ENCODE measurements at places on chromosomes 2 and 18.
A peak's percentile ranks its signal among the peaks of the same experiment; 100 is the strongest.

GRCh38 chr2:224611938-224612337, 26.8 kb upstream of the CUL3 start:
- DNase-seq = no peak

DNA sequence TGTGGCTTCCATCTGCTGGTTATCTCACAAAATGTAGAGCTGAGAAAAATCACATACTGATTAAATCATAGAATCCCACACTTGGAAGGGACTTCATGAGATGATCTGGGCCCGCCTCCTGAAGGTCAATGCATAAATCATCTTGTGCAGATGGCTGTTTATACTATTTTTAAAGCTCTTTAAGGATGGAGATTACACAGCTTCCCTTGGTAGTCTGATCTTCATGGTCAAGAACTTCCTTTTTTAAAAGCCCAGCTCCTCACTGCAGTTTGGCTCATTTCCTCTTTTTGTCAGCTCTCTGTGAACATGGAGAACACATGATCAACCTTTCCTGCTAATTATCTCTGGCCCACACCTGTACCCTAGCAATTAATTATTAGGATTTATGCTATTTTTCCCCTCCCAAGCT, 25.9 kb downstream of the GCG start:
- no peak for DNase-seq

- no peak for DNase-seq
These were observed 969.1 kb upstream of the CDH2 start for GRCh38 chr18:29146068-29146467.

- no peak for DNase-seq
These were observed 67.7 kb downstream of the REL start for GRCh38 chr2:60948926-60949579.

DNA sequence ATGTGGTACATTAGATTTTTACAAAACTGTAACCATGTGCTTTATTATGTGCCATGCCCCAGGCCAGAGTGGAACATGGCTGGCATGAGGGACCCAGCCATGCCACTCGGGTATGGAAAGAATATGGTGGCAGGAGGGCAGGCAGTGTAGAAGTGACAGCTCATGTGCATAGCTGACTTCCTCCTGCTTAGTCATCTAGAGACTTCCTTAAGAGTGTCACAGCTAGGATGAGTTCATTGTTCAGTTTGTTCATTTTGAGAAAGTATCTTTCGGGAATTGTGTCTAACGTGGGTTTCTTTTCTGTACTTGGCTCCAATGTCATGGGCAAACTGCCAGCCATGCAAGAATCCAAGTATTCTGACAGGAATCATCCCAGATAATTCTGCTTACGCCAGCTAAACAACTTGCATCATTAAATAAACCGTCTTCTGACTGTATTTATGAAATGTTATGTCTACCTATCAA, 94.3 kb upstream of the ITGB6 start:
- no peak for DNase-seq

DNA sequence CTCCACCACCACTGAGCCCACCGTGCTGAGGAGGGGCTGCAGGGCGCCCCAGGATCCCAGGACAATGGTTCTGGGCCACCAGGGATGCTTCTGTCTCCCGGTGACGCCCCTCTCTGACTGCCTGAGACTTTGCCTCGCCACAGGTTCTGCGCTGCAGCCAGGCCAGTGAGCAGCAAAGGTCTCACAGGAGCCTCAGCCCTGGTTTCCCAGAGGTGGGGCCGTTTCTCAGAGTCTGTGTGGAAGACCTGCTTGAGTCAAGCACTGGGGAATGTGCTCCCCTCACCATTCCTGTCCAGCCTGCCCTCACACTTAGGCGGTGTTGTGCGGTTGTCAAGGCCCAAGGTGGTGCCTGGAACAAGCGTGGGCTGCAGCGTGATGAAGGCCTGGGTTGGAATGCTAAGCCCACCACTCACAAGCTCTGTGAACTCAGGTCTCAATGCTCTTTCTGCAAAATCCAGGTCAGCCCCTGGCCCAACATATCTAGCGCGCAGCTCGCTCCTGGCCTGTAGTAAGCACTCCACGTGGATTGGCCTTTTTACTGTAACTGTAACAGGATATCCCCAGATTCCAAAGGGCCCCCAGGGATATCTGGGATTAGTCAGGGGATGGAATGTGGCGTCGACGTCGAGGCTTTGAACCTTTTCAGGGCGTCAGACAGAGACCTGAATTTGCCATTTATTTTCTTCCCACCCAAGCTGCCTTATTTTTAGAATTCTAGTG, 47.6 kb downstream of the PLB1 start:
- no peak for DNase-seq

DNA sequence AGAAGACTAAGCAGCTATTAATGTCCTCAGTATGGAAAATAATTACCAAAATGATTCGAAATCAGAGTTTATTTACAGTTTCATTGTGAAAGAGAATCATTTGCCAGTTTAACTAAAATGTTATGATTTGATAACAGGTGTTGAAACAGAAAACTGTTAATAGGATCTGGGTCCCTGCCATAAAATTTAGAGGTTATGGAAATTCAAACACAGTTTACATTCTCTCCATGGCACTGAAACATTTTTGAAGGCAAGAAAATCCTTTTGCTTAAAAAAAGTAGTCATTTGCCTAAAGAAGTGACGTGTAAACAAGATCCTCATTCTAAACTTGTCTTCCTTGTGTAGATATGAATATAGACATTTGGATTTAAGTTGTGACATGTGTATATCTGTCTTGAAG, 743.8 kb downstream of the SLC4A3 start:
- DNase-seq = no peak

GRCh38 chr2:217108086-217108485, 248.2 kb upstream of the TNP1 start:
- DNase-seq = no peak

DNA sequence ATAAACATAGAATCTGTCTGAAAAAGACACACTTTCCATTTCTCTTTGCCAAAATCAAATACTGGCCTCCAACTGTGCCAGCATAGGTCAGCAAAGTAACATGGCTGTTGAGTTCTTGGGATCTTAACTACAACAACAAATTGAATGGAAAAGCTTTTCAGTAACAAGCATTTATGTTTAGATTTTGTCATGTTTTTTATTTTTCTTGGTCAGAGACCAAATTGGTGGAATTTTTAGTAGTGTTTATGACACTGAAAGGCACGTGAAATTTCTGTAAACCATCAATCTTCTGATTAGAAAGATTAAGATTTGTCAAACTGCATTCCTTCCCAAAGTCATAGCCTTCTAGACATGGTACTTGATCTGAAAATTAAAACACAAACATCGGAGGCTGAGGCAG, 77.6 kb downstream of the PDE1A start:
- DNase-seq = no peak

GRCh38 chr2:239938651-239939486, 86.3 kb downstream of the NDUFA10 start:
- peak; percentile 11 for DNase-seq

- DNase-seq = no peak
These were observed 93.7 kb downstream of the TPGS2 start for GRCh38 chr18:36735130-36735529.

GRCh38 chr18:48152549-48152948, 222.1 kb upstream of the SMAD2 start:
- peak; percentile 57 for DNase-seq

DNA sequence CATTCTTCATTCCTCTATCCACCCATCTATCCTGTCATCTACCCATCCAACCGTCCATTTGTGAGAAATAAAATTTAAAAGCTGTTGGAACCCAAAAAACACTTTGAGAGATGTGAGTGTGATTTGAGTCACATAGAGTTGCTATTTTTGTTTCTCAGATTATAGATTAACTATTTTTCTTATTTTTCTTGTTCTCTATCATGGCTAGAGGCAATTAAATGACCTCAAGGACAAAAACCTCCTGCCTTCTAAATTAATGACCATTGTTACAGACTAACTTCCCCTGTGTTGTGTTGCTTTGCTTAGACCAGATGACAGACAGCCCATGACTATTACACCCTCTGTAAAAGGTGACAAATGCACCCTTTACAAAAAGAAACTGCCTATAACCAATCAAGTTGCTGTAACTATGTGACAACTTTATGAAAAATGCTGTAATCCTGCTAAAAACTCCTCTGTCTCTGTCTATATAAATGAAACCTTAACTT, 207.9 kb upstream of the CXCR4 start:
- DNase-seq = no peak

DNA sequence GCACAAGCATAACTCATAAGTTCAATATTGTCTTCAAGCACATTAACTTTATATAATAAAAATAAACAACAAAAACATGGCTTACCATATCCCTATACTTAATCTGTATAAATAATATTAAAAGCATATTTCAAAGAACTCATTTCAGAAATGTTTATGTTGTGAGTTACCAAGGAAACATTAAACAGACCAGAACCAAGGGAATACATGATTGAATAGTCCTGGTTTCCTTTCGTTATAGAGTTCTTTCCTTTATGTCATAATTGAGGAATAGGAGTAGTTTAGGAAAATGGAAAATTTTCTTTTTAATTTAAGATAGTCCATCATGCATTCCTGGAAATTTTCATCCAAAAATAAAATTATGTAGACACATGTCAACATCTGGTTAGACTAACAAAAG, 343.0 kb downstream of the ERBB4 start:
- DNase-seq = no peak

- DNase-seq = no peak
These were observed 21.2 kb downstream of the GORASP2 start for GRCh38 chr2:170950221-170950761.

DNA sequence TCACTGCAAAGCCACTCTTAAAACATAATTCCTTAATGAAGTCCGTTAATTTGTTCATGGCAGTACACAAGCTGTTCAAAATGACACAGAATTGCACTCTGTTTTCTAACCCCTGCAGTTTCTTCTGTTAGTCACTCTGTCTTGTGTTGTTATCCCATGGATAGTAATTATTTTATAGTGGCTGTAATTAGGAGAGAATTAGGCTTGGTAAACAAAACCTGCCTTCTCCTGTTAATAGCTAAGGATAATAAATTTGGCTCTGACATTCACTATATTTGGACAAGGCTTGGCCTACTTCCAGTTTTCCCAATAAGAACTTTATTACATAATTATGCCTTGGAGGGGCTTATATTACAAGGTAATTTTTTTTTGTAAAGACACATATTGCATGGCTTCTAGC, 330.3 kb upstream of the FIGN start:
- no peak for DNase-seq

DNA sequence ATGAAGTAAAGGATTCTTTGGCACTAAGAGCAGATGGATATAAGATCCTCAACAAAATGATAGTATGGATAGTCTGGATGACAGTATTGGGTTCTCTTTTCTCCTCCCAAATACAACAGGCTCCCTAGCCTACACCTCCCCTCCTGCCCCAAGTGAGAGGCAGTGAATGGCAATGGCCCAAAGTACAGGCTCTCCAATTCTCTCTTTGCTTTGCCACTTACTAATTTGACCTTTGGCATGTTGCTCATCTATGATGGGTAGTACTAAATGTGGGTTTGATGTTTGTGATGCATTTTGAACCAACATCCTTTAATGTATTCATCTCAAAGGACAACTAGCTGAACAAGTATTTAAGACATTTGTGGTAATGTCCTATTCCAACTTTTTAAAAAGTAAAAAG, 65.9 kb downstream of the EIF5B start:
- no peak for DNase-seq

DNA sequence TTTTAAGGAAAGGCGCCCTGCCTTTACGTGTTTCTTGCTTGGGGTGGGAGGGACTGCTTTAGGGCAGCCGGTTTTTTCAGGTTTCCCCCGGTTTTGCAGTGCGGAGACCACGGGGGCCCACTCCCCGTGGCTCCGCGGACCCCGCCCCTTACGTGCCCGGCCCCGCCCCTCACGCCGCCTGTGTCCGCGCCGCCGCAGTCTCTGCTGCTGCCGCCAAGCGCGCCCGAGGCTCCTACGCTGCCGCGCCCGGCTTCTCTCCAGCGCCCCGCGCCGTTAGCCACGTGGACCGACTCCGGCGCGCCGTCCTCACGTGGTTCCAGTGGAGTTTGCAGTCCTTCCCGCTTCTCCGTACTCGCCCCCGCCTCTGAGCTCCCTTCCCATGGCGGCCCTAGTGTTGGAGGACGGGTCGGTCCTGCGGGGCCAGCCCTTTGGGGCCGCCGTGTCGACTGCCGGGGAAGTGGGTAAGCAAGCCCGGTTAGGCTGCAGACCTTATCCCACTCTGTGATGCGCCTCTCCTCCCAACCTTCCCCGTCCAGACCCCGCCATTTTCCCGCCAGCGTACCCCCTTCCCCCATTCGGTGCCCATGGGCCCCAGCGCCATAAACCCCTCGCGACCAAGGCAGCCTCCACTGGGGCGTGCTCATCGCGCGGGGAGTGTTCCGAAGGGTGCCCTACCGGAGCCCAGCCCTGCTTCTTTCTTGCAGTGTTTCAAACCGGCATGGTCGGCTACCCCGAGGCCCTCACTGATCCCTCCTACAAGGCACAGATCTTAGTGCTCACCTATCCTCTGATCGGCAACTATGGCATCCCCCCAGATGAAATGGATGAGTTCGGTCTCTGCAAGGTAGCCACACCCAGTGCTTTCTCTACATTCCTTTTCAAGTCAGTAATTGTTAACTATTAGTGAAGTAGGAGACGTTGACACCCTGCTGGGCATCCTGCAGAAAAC, at the start of gene CAD:
CAD (plus strand) TSS at position 197 of the 949 bp plus-strand sequence; CDS start at position 380, 183 bp downstream.
- peak; percentile 92 for DNase-seq

GRCh38 chr2:112143150-112143549, 5.0 kb downstream of the FBLN7 start:
- DNase-seq = no peak

DNA sequence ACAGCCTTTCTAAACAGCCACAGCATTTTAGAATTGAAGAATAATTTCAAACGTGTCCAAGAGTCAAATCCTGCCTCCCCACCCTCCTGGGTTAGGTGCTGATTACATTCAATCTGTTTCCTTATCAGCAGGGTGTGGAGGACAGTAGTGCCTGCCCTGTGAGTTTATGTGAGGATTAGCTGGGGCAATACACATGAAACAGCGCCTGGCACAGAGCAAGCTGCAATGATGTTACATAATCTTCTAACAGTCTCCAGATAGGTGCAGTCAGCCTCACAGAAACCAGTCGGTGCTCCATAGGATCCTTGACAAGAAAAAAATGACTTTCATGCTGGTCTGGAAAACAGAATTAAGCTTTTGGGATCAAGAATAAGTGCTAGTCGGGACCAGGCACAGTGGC, 91.7 kb upstream of the ITGA6 start:
- DNase-seq = no peak

DNA sequence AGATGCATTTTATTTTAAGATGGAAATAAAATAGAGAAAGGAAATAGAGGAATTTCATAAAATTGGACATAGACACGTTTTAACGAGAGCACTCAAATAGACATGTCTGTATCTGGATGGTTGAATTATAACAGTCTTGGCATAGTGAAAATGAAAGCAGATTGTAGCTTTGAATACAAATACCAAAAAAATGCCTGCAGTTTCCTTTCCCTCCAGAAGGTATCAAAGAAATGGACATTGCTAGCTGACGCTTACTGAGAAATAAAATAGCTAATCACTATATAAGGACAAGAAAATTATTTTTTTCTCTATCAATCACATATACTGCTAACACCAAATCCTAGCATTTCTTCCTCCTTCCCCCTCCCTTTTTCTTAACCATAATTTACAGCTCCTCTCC, 11.4 kb upstream of the MAPRE2 start:
- DNase-seq = no peak

DNA sequence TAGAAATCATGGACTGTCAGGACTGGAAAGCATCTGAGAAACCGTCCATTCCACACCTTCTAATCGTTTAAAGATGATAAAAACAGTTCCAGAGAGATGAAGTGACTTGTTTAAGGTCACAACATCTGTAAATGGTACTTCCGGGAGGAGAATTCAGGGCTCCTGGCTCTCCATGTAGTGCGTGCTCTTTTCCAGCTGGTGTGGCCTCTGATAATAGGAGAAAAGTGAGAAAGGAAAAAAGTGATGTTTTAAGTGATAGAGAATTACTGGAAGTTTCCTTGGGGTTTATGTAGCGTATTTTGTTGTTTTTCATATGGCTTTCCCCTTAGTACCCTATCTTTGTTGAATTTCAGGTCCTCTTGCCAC, 663 bp downstream of the C2orf49 start:
- DNase-seq = no peak

All from right lobe of liver (tissue), 6 donors.